ENCODE measurements at places on chromosomes 6 and 20. TPM values are rescaled to one million over a fixed set of nuclear protein-coding genes. Genes with fewer than 3 reads are reported as not detected.

DNA sequence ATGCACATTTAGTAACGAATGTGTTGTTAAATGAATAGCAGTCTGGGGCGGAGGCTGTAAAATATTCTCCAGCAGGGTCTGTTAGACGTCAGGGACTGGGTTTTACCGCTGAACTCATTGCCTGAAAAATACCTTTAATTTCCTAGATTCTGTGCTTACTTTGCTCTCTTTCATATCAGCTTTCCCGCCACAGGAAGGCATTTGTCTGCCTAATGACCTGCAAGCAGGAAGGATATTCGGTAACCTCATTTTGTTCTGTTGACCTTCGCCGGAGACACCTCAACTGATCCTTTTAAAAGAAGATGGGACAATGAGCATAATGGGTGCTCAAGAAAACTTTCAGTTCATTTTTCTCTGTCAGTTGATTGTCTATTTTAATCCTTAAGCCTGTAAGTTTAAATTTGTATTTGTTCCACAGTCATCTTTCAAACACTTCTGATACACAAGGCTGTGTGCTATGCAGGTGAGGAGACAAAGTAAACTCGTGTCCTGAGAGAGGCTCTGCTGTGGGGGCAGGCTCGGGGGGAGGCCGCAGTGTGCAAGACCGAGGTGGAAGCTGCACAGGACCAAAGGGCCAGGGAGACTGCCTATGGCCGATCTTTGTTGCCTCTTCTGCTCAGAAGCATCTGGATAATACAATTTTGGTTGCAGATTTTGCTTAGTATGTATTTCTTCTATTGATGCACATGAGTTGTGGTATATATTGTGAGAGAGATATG, 27.4 kb upstream of the SIM1 start:
- no peak for DNase-seq

DNA sequence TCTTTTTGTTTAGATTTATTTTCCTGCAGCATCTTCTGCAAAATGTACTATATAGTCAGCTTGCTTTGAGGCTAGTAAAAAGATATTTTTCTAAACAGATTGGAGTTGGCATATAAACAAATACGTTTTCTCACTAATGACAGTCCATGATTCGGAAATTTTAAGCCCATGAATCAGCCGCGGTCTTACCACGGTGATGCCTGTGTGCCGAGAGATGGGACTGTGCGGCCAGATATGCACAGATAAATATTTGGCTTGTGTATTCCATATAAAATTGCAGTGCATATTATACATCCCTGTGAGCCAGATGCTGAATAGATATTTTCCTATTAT, 3.2 kb downstream of the FOXC1 start:
- DNase-seq: no peak

- no peak for DNase-seq
These were observed 21.2 kb upstream of the ASF1A start for GRCh38 chr6:118872726-118873125.

DNA sequence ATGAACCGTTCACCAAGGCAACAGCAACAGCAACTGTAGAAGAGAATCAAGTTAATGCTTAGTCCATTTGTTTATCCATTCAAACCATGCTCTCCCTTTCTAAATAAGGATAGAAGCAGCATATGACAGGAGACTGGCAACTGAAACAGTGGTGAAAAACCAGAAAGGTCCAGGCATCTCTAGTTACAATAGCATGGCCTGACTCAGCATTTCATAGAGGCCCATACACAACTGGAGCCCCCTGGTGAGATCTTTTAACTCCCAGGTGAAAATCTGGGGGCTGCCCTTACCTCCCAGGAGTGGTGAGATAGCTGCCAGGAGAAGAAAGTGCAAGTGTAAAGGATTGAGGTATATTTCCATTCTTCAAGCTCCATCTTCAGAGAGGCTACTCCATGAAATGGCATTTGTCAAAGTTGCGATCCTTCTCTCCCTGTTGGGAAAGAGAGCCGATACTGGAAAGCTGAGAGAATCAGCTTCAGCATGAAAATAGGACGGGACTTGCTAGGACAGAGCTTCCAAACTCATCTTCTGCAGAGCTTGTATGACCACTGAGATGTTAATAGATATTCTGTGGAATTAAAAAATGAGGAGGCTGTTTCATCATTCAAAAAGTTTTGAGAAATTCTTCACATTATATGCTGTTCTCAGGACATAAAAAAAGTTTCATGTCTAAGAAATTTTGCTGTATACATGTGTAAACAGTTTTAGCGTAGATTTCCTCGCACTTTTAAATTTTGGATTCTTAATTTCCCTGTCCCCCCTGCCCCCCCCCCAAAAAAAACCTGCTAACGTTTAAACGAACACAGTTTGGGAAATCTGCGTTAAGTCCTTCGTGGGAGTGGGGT, 10.9 kb upstream of the SLC2A12 start:
- no peak for DNase-seq

The ABRACL gene
- total RNA-seq: 119 TPM

The CCDC170 gene
- total RNA-seq: 0.14 TPM

The POM121L2 gene
- not detected for total RNA-seq

GRCh38 chr6:29733057-29733456, 9.8 kb downstream of the HLA-F start:
- DNase-seq: no peak

GRCh38 chr6:2594868-2595267, 155.9 kb downstream of the MYLK4 start:
- no peak for DNase-seq

DNA sequence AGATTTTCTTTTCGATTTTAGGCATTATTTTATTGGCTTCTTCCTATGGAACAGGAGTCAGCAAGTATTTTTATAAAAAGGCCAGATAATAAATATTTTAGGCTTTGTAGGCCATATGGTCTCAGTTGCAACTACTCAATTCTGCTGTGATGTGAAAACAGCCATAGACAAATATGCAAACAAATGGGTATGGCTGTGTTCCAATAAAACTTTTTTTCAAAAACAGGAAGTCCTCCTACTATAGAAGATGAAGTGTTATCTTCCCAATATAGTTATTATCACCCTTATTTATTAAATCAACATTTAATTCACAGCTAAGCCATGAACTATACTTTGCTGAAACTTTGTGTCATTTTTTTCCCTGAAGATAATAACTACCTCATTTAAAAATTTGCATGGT, 57.2 kb downstream of the CHD6 start:
- DNase-seq: no peak

DNA sequence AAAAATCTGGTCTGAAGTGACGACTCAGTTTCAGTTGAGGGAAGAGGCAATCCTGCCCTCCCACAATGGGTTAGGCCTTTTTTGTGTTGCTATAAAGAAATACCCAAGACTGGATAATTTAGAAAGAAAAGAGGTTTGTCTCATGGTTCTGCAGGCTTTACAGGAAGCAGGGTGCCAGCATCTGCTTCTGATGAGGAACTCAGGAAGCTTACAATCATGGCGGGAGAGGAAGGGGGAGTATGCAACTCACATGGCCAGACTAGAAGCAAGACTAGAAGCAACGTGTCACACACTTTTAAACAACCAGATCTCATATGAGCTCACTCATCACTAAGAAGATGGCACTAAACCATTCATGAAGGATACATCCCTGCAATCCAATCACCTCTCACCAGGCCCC, 529.3 kb downstream of the KIF16B start:
- no peak for DNase-seq

The GRM1 gene
- total RNA-seq: under 0.01 TPM

The SH3BGRL2 gene
- total RNA-seq: 31.6 TPM

GRCh38 chr20:47258745-47259695, 97.5 kb downstream of the ZMYND8 start:
- peak; percentile 76 for DNase-seq

DNA sequence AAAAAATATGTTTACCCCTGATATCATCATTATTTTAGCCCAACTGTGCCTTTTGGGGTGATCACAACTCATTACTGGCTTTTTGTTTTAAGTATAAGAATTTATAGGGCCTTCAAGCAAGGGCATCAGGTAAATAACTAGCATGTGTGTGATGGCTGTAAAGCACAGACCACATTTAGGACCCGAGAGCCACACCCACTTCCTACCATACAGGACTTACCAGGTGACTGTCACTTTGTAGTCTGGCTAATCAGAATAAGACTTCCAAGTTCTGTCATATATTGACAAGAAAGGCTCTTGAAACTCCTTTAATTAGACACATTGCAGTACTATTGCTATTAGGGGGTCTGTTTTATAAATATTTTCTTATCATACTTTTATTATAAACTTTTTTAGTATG, 31.1 kb downstream of the TMEM242 start:
- DNase-seq: no peak

Data from kidney epithelial cell (primary cell).